NCI-H2081 treated with DMSO at 0.1 percent for 48 hours (cell line): ENCODE measurements at places on chromosomes 12 and 14.

- no peak for DNase-seq
Measured at GRCh38 chr14:22979748-22980392, 2.5 kb downstream of the AJUBA start.

DNA sequence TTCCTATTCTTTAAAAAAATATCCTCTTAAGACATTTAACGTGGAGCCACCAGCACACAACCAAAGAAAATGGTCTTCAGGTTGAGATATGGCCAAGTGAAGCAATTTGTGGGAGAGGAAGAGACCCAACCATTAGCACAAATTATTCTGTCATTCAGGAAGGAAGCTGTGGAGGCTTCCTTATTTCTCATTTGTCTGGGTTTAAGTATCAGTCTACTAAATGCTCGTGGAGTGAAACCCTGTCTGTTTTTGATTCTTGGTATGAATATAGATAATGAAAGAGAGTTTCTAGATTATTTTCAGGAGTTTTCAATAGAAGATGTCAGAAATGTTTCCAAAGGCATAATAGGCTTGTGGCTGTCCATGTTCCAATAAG, 125.1 kb downstream of the GPR65 start:
- no peak for DNase-seq

DNA sequence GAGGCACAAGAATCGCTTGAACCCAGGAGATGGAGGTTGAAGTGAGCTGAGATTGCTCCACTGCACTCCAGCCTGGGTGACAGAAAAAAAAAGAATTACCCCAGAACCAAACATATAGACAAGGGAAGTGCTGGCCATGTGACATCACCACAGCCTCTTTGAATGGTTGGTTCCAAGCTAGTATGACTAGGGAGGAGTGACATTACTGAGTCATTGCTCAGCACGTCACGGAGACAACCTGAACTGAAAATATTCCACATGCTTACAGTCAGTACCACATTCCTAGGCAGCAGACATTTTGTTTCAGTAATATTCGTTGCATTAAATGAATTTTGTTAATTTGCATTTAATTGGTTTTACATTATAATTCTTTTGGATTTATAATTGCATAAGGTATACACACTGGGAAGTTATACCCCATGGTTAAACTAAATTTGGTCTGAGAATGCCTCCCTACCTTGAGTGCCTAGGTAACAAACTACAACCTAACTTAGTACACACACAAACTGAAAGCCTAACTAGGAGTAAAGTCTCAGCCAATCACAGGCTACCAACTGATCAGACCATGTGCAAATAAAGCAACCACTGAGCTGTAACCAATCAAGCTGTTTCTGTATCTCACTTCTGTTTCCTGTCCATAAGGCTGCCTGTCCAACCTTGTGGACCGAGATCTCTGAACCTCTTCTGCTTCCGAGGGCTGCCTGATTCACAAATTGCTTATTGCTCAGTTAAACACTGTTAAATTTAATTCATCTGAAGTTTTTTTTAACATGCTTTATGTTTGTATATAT, 164.4 kb downstream of the CAND1 start:
- DNase-seq, result no peak

DNA sequence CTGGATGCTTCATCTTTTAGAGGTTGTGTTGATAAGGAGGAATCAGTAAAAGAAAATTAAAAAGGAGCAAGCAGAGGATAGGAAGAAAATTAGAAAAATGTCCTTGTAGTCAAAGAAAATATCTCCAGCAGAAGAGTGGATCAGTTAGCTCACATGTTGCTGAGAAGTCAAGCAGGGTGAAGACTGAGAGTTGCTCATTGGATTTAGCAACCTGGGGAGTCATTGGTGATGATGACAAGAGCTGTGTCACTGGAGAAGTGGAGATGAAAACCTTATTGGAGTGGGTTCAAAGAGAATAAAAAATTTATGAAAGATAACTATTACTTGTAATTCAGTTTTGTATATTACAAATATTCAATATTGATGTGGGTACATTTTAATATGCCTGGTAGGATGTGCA, 9.8 kb downstream of the FRMD6 start:
- DNase-seq, result no peak

GRCh38 chr12:62335796-62336195, 75.6 kb downstream of the USP15 start:
- DNase-seq, result no peak
